ENCODE measurements at places on chromosomes 7 and 10. TPM values are rescaled to one million over a fixed set of nuclear protein-coding genes. Genes with fewer than 3 reads are reported as not detected.

Gene C7orf33
- total RNA-seq, result not detected

DNA sequence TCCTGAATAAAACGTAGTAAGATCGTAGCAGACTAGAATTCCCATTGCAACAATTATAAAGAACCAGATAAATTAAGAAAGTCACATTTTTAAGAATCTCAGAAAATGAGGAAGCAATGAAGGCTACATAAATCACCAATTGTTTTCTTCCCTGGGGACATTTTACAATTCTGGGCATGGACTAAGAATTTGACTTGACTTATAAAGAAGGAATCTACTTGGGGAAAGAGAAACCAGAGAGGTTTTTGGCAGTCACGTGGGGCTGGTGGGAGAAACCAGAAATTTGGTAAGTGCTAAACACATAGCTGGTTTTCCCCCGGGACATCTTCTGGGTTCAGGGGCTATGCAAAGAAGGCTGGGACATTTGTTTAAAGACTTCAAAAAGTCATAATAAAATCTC, 109.8 kb upstream of the IL6 start:
- DNase-seq, result no peak

- peak; percentile 55 for DNase-seq
Observed at GRCh38 chr10:91163269-91163868, 57.1 kb upstream of the PCGF5 start.

DNA sequence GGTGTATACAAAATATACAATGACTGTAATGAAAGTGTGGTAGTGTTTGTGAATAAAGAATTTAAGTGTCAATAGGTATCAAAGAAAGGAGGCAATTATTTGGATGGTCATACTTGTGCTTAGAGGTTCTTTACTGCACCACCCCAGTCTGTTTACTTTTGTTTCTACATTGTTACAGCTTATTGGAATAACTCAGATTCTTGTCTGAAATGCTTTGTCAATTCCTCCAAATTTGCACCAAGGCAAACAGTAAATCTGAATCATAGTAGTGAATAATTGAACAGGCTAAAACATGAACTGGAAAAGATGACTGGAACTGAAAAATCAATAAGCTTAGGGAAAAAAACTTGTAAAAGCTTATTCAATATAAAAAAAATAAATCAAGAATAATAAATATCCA, 319.2 kb downstream of the EXOC4 start:
- no peak for DNase-seq

DNA sequence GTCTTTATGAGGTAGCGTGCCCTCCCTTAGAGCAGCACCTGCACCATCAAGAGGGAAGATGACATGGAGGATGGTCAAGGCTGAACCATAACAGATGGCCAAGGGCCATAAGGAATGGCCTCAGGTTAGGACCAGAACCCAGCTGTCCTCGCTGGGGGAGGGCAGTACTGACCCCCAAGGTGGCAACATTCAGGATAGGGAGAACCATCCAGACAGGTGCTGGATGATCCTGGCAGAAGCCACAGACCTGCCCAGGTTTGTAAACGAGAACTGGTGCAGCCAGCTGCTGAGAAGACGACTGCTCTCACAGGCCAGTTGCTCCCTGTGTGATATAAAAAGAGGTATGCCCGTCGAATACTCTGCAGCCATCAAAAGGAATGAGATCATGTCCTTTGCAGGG, 320.4 kb downstream of the GLRX3 start:
- DNase-seq, result no peak

DNA sequence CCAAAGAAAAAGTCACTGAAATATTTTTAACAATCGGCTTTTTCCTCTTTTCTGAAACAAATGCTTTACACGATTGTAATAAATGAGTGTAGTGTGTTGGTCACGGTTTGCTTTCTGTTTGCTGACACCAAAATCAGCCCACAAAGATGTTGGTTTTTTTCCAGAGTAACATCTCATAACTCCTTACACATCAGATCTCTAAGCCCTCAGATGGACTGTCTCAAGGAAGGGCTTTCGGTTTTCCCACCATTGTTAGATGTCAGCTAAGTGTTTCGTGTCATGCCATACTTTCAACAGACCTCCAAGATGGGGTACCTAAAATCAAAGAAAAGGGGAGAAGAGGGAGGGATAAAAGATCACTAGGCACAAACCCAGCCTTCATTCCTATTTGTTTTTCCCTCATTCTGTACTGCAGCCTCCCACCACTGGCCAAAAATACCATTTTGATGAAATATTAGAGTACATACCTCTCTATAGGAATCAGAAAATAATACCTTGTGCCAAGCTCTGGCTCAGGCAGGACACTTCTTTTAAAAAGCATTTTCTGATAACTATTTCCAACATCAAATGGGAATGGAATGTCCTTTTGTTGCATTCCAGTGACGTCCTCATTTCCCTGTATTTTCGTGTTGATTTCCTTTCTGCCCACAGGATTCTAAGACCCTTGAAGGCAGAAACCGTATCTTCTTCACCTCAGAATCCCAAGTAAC, 159.1 kb downstream of the DGKI start:
- DNase-seq, result no peak

- DNase-seq, result no peak
Observed at GRCh38 chr7:86164827-86165226, 478.9 kb upstream of the GRM3 start.

GRCh38 chr7:26091933-26092332, 60.1 kb upstream of the NFE2L3 start:
- no peak for DNase-seq

DNA sequence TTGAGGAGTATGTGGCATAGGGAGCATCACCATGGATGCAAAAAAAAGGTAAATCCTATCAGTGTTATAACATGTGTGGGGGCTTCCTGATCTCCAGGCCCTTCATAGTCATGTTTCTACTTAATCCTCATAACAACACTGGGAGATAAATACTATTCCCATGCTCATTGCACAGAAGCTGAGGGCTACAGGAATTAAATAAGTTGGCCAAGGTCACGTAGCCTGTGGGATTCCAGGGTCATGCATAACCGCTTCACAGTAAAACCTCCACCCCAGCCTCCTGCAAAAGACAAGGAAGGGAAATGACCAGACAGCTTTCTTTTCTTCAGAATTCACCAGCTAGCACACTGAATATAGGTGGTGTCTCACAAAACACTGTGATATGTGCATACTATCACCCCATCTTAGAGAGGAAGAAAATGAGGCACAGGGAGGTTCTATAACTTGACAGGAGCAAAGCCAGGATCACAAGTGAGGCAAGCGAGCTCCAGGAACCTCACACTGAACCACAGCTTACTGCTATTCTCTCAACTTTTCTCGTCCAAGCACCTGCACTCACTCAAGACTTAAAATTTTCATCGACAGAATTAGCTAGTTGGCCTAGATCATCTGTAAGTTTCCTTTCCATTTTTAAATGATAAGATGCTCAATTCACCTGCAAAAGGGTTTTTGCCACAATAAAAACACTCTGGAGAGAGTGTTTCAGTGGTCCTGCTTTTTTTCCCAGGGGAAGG, 13.4 kb downstream of the JAZF1 start:
- no peak for DNase-seq

- no peak for DNase-seq
Observed at GRCh38 chr7:156820445-156821063, 72.4 kb downstream of the LMBR1 start.

GRCh38 chr7:43112941-43113621, 634 bp downstream of the HECW1 start:
- no peak for DNase-seq

Gene SAMD9
- 21.5 TPM for total RNA-seq

Gene TSPAN12
- 38.7 TPM for total RNA-seq

Gene ASIC3
- total RNA-seq, result 2.2 TPM

Gene ACTL6B
- not detected for total RNA-seq

Gene SUPV3L1
- total RNA-seq, result 35.3 TPM

DNA sequence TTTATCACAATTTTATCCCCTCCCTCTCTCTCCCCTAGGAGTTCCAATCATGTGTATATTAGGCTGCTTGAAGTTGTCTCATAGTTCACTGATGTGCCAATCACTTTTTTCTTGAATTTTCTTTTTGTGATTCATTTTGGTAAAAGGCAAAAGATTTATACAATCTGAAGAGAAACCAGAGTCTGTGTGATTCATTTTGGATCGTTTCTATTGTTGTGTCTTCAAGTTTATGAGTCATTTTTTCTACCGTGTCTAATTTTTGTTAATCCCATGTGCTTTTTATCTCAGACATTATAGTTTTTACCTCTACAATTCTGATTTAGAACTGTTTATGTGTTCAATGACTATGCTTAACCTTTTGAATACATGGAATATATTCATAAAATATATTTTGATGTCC, 483.9 kb upstream of the AUTS2 start:
- no peak for DNase-seq

GRCh38 chr10:73730153-73730906, 13.8 kb upstream of the SEC24C start:
- DNase-seq, result peak; percentile 96

DNA sequence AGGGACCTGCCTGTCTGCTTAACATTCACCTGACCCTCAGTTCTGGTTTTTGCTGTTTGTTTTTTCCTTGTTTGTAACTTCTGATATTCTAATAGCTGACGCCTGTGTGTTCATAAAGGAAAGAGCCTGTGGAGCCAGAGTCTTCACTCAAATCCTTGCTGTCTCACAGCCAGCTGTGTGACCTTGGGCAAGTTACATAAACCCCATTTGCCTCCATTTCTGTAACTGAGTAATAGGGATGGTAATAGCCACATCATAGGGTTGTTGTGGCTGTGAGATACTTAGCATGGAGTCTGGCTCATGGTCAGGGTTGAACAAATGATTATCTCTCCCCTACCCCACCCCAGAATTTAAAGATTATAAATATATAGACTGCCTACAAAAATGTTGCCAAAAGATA, 27.0 kb downstream of the WBP1L start:
- DNase-seq, result no peak

GRCh38 chr10:128865436-128866195, 601.4 kb upstream of the MGMT start:
- DNase-seq, result no peak

GRCh38 chr7:21417647-21418046, 10.2 kb upstream of the SP4 start:
- DNase-seq, result no peak

DNA sequence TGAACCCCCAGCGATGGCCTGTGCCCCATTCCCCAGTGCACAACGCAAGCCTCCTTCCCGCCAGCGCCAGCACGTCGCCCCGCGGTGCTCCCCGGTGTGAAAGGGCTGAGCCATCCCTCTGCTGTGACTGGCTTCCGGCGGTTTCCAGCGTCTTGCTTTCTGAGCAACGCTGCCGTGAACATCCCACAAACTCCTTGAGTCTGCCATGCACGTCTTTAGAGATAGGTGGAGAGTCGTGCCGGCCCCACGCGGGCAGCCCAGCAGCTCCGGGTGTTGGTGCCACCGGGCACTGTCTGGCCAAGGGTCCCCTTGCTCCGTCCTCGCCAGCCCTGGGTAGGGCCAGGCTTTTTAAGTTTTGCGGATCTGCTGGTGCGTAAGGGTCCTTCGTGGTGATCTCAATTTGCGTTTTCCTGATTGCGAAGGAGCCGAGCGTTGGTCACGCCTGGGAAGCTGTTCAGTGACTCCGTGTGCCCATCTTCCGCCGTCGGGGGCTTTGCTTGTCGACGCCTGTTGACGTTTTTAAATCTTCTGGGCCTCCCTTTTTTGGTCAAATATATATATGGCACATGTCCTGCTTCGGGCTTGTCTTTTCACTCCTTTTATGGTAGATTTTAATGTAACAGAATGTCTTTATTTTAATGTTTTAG, 70.6 kb downstream of the FOXL3 start:
- DNase-seq, result no peak

GRCh38 chr10:89279421-89279869, 22.4 kb upstream of the IFIT2 start:
- no peak for DNase-seq

DNA sequence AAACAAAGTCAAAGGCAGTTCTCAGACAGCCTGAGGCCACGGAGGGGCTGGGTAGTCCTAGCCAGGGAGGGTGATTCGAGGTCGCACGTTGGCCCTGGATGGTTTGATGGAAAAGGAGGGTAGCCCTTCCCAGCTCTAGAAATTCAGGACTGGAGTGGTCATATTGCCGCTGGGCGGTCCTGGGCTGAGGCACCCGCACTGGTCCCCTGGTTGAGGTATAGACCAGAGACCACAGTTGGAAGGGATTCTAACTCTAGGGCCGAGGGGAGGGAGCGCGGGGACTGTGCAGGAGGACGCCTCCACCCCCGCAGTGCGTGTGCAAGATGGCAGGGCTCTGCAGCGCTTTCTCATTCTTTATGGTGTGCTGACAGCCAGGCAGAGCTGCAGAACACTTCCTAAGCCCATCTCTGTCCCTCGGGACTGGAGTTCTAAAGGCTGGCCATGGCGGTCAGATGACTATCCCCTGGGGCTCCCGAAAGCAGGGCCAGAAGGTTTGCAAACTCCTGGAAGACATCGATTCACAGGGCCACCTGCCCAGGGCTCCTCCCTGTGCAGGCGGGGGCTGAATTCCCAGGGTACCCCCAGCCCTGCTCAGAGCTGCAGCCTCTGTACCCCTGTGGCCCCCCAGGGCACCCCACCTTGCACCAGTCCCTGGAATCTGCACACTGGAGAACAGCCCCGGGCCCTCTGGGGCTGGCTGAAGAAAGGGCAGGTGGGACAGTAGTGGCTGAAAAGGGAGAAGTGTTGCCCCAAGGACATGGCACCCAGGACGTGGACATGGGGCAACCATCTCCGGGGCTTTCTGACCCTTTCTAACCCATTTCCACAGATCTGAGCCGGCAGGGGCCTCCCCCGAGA, 51.0 kb upstream of the ELN start:
- DNase-seq, result peak; percentile 16

GRCh38 chr10:62627983-62628382, 176.5 kb upstream of the ADO start:
- DNase-seq, result peak; percentile 12

- no peak for DNase-seq
Observed at GRCh38 chr10:9868499-9868898, 1149.2 kb upstream of the CELF2 start.

Gene GATA3
- 0.48 TPM for total RNA-seq

Gene AGBL3
- total RNA-seq, result 0.47 TPM

GRCh38 chr10:99740933-99741559, 9.0 kb downstream of the CUTC start:
- no peak for DNase-seq

GRCh38 chr10:3542185-3542611, 242.8 kb downstream of the KLF6 start:
- no peak for DNase-seq

Gene GJD4
- not detected for total RNA-seq

- no peak for DNase-seq
Observed at GRCh38 chr7:50262916-50263690, 41.4 kb upstream of the IKZF1 start.

GRCh38 chr10:22319547-22319979, 1.3 kb upstream of the BMI1 start:
- DNase-seq, result no peak

Gene ADAM22
- 2.8 TPM for total RNA-seq

DNA sequence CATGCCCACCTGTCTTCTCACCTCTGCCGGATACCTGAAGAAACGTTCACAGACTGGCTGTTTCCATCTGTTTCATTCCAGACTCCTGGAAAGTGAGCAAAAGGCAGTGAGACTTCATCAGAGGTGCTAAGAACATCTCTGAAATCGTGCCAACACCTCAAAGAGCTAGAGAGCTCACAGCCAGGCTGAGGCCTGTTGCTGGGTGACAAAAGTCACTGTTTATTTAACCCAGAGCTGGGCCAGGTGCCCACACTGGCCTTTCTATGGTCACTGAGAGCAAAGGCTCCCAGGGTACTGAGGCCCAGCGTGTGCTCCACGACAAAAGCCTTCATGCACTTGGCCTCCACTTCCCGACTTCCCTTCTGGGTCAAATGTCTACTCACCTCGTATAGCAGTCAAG, 3.7 kb upstream of the NANOS1 start:
- DNase-seq, result no peak
